Body of pancreas (tissue), 4 donors: ENCODE measurements at places on chromosomes 12 and 14. TPM values are rescaled to one million over a fixed set of nuclear protein-coding genes. Genes with fewer than 3 reads are reported as not detected.

DNA sequence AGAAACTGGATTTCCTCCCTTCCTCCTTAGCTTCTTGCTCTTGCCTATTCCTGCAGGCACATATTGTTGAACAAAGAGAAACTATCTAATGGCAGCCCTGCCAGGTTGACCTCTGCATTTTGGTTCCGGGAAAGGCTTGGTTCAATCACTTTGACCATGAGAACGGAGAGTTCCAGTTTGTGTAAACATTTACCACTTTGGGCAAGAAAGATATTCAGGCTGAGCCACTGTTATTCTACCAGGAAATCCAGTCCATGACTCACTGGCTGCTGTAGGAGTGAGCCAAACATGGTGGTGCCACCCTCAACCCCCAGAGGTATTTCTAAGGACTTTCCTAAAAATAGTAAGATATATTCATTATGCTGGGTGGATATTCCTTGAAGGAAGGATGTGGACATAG, 242.2 kb upstream of the OR4E1 start:
- DNase-seq: peak; percentile 52

DNA sequence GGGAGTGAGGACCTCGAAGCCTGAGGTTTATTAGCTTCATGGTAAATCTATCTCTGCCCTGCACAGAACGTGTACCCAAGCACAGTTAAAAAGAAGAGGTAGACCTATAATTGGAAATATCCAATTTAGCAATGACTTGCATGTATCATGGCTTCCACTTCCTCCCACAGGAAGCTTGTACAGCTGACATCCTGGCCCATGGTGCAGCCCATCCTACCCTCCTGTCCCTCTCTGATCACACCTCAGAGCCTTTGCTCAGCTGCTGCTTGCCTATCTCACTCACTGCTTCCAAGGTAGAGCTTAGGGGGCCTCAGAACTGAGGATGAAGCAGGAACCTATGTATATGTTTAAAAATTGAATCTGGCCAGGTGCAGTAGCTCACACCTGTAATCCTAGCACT, 4.3 kb upstream of the BCDIN3D start:
- no peak for DNase-seq

DNA sequence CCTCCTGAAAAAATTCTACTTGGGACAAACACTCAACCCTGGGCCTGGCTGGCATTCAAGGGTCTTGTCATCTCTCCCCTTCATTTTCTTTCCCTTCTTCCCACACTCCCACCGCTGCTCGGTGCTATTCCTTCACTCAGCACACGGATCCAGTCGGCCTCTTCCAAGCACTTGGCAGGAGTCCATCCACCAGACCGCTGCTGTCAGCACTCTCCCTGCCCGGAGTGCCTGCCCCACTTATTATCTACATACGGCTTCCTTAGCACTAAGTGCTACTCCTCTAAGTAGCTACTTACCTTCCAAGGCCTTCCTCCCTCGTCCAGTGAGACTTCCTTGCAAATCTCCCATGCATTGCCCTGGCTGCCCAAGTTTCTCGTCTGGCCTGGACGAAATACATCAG, 29.8 kb downstream of the CALM1 start:
- DNase-seq: no peak

DNA sequence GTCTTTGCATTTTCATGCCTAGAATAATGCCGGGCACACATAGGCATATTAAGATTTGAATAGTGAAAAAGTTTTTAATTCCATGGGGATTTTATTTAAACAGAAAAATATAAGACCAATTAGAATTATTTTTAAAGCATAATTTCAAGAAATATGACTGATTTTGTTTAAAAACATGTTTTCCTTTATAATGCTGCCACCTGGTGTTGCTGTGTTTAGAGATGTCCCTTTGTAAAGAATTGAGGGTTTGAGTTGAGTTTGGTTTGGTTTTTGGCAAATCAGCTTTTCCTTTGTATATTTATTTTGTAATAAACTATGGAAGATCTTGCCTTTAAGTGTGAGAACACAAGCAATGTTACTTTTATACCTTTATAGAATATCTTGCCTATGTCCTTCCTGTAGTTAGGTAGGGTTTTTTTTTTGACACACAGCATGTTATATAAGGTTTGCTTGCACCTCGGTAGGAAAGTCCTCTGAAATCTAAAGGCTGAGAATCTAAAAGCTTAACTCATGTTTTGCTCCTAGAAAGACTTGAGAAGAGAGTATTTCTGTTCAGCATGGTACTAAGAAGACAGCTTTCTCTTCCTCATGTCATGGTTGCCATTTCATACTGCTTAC, 31.4 kb upstream of the SNAPC1 start:
- DNase-seq: no peak

DNA sequence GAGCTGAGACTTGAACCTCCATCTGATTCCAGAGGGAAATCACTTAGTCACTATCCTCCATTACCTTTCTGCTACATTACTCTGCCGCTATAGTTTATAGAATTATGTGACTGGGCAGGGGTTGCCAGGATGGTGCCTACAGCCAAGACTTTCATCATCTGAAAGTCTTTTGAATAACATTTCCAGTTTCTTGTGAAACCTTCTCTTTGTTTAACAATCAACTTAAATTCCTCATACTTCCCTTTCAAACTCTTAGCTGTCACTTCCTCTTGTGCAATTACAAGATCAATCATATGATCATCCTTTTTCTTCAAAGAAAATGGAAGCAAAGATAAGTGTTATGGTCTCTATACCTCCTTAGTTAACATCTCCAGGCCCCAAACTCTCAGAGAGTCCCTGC, 25.4 kb upstream of the PELI2 start:
- no peak for DNase-seq

GRCh38 chr12:79174626-79175025, 310.1 kb downstream of the SYT1 start:
- DNase-seq: no peak

DNA sequence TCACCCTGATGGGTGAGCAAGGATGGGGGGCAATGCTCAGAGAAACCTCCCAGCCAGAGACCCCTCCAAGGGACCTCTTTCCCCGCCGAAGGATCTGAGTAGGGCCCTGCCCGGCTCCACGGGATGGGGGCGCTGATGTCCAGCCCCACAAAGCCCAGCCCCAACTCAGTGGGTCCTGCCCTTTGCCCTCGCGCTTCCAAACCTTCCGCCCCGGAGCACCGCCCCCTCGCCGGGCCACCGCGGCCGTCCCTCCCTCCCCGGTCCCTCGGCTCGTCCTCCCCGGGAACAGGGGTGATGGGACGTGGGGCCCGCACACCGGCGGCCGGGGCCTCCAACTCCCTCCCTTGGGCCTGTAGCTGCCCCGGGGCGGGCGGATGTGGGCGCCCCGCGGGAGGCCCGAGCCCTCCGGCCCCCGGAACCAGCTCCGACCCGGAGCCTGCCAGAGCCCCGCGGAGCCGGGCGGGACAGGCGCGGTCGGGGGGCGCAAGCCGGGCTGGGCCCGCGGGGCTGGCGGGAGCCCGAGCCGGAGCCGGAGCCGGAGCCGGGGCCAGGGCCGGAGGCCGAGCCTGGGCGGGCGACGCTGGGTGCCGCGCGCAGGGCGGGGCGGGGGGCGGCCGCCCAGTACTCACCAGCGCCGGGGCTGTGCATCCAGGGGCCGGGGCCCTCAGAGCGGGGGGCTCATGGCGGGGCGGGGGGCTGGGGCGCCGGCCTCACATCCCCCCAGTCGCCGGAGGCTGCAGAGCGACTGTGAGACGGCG, 386 bp downstream of the HDAC7 start:
- peak; percentile 60 for DNase-seq

GRCh38 chr12:92030618-92031017, 115.0 kb downstream of the BTG1 start:
- peak; percentile 49 for DNase-seq

- DNase-seq: peak; percentile 82
Measured at GRCh38 chr12:86264451-86265328, 8.5 kb upstream of the MGAT4C start.

DNA sequence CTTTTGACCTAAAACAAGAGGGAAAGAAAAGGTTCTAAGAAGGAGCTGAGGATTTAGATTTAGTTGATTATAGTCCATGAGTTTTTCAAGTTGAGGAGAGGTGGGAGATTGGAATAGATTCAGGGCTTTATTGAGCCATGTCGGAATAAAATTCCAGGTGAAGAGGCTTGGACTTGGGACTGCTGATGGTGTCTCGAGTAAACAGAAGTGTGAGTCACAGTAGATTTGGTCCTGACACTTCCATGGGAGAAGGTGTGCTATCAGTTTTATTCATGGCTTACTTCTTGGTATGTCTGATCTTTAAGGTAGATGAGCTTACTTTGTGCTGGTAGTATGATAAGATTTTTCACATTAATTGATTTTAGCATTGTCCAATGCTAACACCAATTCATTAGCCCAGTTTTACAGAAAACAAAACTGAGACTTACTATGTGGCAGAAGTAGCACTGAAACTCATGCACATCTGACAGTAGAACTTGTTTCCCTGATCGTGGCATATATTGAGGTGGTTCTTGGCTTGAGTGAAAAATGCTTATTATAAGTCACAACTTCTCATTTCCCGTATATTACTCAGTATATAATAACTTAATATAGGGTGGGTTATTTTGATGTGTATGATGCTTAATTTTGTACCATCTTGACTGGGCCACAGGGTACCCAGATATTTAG, 172.4 kb upstream of the IGF1 start:
- no peak for DNase-seq

DNA sequence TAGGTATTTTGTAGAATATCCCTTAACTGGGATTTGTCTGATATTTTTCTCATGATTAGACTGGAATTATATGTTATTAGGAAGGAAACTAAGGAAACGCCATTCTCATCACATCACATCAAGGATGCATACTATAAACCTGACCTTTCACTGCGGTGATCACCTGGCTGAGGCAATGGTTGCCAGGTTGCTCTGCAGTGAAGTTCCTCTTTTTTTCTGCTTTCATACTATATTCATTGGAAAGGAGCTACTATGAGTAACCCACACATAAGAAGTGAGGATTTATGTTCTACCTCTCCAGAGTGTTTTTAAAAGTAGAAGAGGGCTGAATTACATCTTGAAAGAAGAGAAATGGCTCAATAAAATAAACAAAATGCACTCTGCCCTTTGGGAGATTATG, 31.0 kb upstream of the GRIP1 start:
- DNase-seq: no peak

- no peak for DNase-seq
Measured at GRCh38 chr14:68558096-68558495, 234.8 kb downstream of the ZFP36L1 start.

GRCh38 chr12:60180298-60180697, 584.5 kb downstream of the SLC16A7 start:
- no peak for DNase-seq

DNA sequence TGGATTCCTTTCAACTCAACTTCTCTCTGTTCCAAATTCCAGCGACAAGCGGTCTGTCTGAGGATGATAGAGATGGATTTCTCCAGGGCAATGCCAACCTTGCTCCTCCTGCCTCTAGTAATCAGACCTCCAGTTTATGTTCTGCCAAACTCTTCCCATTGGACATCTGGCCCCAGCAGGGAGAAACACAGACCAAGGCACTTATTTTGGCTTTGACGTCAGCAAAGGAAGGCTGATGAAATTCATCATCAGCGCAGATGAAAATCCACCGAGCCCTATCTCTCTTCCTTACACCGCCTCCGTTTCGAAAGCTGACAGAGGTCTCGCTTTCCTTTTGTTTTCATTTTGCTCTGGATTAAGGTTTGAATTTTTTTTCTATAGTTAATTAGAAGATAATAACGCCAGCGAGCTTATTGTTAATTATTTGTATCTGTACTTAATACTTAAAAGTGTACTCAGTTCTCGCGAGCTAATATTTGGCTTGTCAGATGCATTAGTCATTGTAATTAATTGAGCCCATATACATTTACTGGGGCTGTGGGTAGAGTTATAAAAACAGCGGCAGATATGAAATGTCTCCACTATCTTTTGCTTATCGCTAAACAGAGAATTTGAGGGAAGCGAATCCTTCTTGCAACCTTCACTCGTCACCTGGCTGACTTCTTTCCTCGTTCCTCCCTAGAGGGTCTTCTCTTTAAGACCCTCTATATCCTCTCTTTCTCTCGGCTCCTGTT, 35.9 kb upstream of the MED13L start:
- DNase-seq: no peak

GRCh38 chr12:89862511-89863445, 154.1 kb upstream of the ATP2B1 start:
- DNase-seq: no peak

DNA sequence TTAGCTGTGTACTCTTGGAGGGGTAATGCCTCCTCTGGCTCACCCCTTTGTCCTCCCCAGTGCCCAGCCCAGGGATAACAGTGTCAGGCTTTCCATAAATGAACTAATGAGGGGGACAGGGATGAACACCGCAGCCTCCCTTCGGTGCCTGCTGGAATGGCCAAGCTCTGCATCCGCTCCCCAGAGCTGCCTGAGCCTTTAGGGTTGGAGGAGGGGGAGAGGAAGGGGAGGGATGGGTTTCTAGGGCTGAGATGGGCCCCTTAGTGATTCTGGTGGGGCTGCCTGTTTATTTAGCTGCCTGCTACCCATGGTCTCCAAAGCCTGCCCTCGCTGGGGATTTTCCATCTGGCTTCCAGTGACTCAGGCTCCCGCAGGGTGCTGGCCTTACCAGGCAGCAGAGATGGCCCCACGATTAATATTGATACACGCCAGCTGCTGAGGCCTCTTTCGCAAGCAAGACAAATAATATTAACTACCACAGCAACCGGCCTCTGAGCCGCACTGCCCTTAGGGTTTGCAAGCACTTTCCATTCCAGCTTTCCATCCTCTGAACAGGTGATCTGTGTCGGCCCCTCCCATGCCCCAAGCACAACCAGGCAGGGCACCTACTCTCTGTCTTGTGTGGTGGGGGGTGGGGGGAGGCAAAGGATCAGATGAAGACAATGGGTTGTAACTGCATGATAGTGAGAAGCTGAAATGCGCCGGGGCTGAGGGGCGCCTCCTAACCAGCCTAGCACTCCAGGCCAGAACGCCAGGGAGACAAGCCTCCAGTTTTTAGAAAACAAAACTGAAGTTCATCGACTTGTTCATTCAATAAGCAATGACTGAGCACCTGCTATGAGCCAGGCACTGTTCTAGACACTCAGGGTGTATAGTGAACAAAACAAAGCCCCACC, 56.7 kb downstream of the C14orf132 start:
- peak; percentile 58 for DNase-seq

DNA sequence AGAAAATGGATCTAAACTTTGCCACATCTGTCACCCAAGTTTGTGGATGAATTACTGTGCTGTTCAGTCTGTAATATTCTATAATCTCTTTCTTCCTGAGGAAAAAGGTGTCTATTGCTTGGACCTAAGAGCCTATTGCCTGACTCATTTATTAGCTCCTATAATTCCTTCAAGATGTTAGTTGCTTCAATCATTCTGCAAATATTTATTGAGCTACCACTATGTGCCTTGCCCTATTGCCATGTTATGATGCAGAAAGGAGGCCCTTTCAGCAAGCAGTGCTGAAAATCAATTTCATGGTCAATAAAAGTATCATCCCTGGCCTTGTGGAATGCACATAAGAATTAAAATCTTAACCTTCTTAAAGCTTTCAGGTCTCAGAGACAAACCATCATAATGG, 113.6 kb downstream of the CCER1 start:
- no peak for DNase-seq

GRCh38 chr14:85063747-85064146, 466.2 kb upstream of the FLRT2 start:
- no peak for DNase-seq

Gene TAS2R9
- total RNA-seq: not detected

Gene NEUROD4
- not detected for total RNA-seq

Gene HOXC12
- not detected for total RNA-seq

Gene NRIP2
- total RNA-seq: 0.26 TPM

Gene LIN7A
- 1.0 TPM for total RNA-seq

Gene PAPLN
- total RNA-seq: 13.5 TPM

Gene PXN
- total RNA-seq: 35.9 TPM

Gene TPPP2
- total RNA-seq: 1.3 TPM

Gene NID2
- total RNA-seq: 34.6 TPM

Gene FSCB
- total RNA-seq: under 0.01 TPM

Gene KRT3
- not detected for total RNA-seq

Gene AMDHD1
- total RNA-seq: 4.4 TPM

Gene CEBPE
- total RNA-seq: not detected

Gene CLEC6A
- total RNA-seq: not detected

Gene PRKD1
- 14.8 TPM for total RNA-seq
